Suppressor macrophage (primary cell): ENCODE measurements at places on chromosomes 7 and 10.

DNA sequence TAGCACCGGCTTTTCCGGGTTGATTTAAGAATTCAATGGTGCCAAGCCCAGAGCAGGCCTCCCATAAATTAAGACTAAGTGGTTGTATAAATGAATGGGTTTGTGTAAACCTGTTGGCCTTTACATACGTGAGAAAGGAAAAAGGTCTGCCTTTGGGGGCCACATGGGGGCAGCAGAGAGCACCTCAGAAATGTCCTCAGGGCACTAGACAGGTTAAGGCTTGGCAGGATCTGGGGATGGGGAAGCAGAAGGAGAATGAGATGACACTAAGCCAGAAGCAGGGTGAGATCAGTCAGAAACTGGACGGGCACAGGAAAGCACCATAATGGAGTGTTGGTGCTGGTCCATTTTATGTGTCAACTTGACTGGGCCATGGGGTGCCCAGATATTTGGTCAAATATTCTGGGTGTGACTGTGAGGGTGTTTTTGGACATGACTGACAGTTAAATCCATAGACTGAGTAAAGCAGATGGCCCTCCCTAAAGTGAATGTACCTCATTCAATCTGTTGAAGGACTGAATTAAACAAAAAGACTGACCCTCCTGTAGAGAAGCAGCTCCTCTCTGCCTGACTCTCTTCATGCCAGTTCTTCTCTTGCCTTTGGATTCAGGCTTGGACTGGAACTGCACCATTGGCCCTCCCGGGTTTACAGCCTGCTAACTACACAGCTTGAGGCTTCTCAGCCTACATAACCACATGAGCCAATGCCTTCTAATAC, 58.9 kb downstream of the FRMPD2 start:
- peak; percentile 58 for DNase-seq

GRCh38 chr7:149642589-149642988, 130.8 kb downstream of the ZNF467 start:
- DNase-seq: no peak

DNA sequence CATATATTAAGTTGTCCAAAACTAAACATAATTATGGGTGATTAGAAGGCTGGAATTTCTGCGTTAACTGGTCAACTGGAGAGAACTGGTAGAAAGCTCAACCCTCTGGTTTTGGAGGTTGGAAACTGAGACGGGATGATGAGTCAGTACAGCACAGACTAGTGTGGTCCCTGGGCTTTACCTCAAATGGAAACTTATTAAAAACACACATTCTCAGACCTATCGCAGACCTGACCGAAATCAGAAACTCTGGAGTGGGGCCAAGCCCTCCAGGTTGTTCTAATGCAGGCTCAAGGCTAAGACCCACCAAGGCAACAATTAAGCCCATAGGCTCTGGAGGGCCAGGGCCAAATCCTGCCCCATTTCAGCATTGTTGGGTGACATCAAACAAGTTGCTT, 136.9 kb downstream of the KCNMA1 start:
- no peak for DNase-seq

DNA sequence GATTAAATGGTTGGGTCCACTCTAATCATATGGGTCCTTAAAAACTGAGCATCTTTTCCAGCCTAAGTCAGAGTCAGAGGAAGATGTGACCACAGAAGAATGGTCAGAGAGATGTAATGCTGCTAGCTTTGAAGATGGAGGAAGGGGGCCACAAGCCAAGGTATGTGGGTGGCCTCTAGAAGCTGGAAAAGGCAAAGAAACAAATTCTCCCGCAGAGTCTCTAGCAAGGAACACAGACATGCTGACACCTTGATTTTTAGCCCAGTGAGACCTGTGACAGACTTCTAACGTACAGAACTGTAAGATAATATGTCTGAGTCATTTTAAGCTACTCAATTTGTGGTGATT, 1.5 kb upstream of the EXOC6 start:
- DNase-seq: no peak

GRCh38 chr7:156816943-156817572, 75.9 kb downstream of the LMBR1 start:
- no peak for DNase-seq

- no peak for DNase-seq
These were observed 11.2 kb upstream of the TECTB start for GRCh38 chr10:112271982-112272381.

- no peak for DNase-seq
These were observed 233.7 kb upstream of the PHYHIPL start for GRCh38 chr10:58942724-58943123.

DNA sequence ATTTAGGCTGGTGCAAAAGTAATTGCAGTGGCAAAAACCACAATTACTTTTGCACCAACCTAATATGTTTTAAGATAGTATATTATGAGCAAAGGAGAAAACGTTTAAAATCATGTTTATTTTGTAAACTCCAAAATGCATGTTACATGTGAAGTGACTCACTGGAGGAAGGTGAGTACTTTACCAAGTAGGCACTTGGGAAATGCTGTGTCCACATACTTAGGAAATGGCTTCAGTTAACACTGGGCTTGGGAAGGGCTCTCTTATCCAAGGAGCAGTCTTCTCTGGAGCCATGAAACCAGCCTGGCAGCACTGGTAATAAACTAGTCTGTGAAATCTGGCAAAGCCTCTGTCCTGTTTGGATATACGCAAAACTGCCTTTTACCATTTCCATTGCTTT, 4.4 kb downstream of the RPS24 start:
- DNase-seq: no peak

GRCh38 chr7:42495256-42495655, 258.2 kb upstream of the GLI3 start:
- DNase-seq: no peak

- DNase-seq: no peak
These were observed 185.1 kb upstream of the PRPS1L1 start for GRCh38 chr7:18212758-18213157.

GRCh38 chr7:7919449-7919945, 49.1 kb upstream of the GLCCI1 start:
- no peak for DNase-seq
